ENCODE measurements at places on chromosomes 1 and 21.
A peak's percentile ranks its signal among the peaks of the same experiment; 100 is the strongest.

- DNase-seq = no peak
These were observed 33.0 kb upstream of the LRIG2 start for GRCh38 chr1:113040041-113040440.

- peak; percentile 16 for DNase-seq
These were observed 451.1 kb downstream of the RWDD3 start for GRCh38 chr1:95685081-95685480.

DNA sequence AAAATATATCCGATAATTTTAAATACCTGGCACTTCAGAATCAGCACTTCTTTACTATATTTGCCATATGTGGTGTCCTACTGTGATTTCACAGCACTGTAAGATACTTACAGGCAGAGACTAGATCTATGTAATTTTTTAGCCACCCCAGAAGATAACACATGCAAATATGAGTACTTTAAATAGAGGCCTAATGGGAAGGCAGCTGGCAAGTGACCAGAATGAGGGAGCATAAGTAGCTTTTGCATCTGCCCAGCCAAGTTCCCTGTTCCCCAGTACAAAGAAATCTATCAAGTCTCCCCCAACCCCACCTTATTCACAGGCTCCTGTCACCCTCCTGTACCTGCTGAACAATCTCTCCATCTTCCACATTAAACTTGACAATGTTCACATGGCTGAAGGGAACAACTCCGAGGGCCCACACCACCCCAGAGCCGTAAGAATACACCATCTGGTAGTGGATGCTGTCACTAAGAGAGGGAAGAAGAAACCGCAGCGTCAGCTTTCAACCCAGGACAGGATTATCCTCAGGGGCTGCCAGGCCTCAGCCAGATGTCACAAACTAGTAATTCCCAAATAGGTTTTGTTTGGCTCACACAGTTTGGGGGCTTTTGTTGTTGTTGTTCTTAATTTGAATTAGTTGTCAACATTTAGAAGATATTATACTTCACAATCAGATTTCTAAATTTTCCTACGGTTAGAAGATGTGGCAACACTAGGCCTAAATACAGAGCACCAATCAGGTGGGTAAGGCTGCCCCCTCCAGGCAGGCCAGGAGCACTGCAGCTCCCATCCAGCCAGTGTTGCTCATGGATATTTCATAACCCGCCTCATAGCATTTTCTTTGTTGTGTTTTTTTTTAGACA lies 10.4 kb downstream of the EMC1 start:
- DNase-seq = peak; percentile 61

DNA sequence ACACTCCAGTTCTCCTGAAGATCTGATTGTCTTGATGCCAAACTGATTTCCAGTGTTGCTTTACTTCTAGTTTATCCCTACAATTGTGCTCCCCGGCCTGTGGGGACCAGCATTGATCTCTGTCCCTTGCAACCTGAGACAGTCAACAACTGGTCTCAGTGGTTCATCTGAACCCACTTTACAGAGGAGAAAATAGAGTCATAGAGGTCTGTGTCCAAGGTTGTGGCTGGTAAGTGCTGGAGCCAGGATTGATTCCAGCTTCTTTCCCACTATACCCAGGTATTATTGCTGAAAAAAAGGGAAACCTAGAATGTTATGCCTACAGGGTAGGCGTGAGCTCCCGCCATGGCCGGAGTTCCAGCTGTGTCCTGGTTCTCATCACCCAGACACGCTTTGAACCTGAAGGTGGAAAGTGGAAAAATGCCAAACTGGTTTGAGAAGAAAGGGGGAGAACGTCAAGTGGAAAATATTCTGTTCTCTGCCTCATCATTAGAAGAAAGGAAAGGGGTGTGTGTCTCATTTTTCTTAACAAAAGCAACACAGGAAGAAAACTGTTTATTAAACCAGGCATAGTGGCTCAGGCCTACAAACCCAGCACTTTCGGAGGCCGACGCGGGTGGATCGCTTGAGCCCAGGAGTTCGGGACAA lies 60.7 kb upstream of the ITPKB start:
- DNase-seq = no peak
